ENCODE measurements at places on chromosomes 6 and 20.

DNA sequence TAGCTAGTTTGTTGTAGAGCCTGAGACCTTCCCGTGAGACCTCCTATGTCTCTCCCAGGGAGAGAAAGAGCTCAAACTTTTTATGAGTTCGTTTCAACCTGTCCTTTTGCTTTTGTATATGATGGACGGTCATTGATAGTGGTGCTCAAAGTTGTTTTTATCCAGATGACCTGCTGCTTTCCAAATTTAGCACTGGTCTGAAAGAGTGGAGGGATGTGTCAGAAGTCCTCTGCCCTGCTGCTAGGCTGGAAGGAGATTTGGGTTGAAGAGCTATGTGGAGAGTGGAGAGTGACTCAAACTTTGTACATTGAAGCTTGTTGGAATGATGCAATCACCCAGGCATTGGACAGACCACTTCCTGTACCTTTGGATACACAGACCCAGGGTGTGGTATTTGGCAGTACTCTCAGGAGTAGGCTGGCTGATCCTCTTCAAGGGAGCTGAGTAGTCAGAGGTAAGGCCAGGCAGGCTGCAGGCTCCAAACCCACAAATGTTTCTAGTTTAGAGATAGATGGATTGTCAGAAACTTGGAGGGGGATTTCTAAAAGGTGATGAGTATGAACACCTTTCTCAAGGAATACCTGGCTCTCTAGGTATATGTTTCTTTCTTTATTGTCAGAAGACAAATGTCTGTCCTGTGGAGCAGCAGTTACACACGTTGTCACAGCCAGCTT lies 49.4 kb upstream of the RREB1 start:
- no peak for DNase-seq

DNA sequence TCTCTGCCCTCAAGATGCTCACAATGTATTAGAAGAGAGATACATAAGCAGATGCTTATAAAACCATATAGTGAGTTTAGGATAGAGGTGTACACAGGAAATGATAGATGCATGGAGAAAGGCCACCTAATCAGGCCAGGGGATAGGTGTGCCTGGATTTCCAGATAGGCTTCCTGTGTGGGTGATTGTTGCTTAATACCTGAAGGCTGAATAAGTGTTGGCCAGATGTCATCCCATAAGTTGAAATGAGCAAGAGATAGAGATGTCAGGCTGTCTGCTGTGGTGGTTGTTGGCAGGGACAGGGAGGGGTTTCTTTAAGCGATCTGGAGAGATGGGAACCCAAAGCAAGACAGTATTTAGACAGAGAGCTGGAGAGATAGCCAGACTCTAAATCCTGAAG lies 109.8 kb upstream of the SGK1 start:
- DNase-seq, result no peak

- DNase-seq, result no peak
Measured at GRCh38 chr6:1641343-1641885, 31.7 kb downstream of the FOXC1 start.

DNA sequence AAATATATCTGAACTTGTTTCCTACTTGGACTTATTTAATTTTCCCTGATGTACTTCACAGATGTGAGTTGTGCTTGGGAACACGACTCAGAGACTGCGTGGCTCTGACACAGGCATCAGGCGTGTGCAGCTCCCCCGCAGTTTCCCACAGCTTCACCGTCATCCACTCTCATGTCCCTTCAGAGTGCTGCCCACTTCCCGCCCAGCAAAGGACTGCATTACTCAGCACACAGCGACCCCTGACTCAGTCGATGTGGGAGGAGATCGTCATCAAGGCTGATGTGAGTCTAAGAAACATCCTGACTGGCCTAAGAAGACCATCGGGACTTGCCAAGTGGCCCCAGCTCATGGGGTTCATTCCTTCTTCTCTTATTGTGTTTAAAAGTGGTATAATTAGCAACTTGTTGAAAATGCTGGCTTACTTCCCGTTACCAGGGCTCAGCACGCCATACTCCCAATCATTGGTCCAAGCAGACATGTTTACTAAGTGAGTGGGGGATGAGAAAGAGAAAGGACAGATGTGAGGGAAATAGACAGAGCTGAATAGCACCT lies 539.4 kb upstream of the JARID2 start:
- no peak for DNase-seq

- DNase-seq, result no peak
Measured at GRCh38 chr6:23176471-23176870, 607.1 kb downstream of the HDGFL1 start.

DNA sequence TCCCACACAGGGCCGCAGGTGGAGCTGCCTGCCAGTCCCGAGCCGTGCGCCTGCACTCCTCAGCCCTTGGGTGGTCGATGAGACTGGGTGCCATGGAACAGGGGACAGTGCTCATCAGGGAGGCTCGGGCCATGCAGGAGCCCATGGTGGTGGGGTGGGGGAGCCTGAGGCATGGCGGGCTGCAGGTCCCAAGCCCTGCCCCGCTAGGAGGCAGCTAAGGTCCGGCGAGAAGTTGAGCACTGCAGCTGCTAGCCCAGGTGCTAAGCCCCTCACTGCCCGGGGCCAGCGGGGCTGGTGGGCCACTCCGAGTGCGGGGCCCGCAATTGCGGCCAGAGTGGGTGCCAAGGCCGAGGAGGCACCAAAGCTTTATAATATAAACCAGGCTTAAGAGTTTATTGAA lies 479.7 kb downstream of the MMUT start:
- DNase-seq, result no peak

- no peak for DNase-seq
Measured at GRCh38 chr20:32513031-32513866, 71.9 kb downstream of the NOL4L start.

GRCh38 chr20:46213946-46214823 lies 94.1 kb downstream of the CDH22 start:
- DNase-seq, result no peak

DNA sequence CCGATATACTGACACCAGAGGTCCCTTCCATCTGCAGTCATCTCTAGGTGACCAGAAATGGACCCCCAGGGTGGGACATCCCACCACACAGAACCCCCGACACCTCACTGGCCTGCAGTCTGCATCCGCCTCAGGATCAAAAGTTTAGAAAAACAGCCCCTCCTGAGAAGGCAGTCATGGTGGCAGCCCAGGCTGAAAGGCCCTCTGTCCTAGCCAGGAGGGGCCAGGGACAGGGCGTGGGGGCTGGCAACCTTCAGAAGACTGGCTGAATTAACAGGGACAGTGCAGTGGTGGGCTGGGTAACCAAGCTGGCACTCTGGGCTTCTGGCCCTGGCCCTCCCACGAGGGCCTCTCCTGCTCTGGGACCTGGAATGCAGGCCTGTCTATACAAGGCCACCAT lies 34.3 kb upstream of the MDFI start:
- DNase-seq, result no peak

GRCh38 chr20:45051204-45052060 lies 49.5 kb downstream of the KCNS1 start:
- no peak for DNase-seq

DNA sequence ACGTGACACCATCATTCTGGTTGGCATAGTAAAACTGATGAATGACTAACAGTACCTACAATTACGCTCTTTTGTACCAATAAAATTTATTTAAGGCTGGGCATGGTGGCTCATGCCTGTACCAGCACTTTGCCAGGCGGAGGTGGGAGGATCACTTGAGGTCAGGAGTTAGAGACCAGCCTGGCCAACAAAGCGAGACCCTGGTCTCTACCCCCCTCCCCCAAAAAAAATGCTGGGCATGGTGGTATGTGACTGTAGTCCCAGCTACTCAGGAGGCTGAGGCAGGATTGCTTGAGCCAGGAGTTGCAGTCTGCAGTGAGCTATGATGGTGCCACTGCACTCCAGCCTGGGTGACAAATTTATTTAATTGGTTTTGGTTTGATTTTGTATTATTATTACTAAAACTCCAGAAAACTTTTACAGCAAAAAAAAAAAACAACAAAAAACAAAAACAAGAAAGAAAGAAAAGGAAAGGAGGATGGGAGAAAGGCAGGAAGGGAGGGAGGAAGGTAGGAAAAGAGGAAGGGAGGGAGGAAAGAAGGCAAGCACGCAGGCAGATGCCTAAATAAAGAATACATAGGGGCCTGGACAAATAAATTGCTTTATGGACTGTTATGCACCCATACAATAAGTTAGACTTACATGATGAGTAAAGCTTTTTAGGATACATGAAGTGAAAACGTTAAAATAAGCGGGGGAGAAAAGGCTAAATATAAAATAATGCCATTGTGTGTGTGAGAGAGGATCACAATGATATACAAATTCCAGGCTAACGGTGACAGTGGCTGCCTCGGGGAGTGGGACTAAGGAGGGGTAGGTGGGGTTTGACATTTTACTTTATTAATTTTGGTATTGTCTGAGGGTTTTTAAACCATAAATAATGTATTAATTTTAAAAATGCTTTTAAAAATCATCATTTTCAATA lies 682 bp upstream of the ZSCAN9 start:
- DNase-seq, result no peak

GRCh38 chr20:18721551-18722115 lies 92.0 kb upstream of the SCP2D1 start:
- no peak for DNase-seq

DNA sequence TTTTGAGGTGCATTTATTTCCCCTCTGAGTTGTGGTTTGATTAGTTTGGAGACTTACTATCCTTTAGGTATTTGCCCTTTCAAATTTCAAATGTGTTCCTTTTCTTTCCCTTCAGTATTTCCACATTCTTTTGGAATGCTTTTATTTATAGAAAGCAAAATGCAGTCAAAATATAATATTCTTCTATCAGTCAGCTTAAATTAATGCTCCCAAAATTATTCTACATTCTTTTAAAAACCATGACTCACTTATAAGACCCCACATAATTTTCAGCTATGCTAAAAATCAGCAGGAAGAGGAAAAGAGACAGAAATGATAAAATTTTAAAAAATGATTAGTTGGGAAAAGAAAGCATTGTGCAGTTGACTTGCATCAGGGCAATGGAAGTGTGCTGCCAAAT lies 180.0 kb upstream of the SMLR1 start:
- no peak for DNase-seq

DNA sequence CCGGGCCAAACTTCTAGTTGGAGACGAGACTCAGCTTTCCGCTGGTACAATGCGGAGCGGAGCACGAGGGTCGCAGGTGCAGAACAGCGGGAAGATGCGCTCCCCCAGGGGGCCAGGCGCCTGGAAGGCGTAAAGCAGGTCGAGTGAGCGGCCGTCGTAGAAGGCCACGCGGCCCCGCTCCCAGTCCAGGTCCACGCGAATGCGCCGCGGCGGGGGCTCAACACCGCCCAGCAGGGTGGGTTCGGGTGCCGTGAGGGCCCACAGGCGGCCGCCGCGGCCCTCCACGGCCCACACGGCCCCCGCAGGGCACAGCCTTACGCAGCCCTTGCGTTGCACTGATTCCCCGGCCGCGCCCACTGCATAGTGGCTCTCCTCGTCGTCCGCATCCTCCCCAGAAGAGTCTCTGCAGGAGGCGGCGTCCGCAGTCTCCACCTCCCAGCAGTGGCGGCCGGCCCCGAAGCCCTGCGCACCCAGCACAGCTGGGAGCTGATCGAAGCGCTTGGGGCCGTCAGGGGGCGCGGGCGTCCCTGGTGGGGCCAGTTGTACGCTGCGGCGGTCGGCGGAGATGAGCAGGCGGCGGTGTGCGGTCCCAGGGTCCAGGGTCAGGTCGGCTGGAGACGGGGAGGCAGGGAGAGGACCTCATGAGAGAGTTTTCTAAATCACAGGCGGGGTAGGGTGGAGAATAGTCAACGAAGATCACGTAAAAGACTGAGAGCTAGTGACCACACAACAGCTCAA lies 4.3 kb downstream of the PPP1R11 start:
- no peak for DNase-seq

DNA sequence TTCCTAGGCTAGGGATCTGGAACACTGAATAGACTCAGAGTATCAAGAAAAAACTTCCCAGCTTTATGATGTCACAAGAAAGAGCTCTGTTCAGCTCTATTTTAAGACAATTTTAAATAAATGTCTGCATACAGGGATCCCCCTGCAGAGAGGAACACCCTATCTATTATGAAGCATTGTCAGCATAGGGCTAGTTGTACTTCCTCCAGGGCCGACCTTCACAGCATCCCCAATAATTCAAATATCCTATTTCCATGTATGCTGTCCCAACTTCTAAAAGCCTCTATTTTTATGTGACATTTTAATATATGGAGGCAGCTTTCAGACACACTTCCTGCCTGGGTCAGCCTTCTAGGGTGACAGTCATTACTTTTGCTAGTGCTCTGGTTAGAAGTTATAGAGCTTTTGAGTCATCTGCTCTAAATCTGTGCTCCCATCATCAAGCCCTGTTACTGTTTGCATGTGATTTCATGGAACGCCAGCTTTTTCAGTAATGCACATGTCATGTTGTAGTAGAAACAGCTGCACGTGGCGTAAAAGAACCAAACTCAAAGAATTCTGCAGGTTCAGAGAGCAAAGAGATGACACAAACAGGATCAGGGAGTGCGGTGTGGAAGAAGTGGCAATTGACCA lies 189.2 kb downstream of the ADGB start:
- no peak for DNase-seq

DNA sequence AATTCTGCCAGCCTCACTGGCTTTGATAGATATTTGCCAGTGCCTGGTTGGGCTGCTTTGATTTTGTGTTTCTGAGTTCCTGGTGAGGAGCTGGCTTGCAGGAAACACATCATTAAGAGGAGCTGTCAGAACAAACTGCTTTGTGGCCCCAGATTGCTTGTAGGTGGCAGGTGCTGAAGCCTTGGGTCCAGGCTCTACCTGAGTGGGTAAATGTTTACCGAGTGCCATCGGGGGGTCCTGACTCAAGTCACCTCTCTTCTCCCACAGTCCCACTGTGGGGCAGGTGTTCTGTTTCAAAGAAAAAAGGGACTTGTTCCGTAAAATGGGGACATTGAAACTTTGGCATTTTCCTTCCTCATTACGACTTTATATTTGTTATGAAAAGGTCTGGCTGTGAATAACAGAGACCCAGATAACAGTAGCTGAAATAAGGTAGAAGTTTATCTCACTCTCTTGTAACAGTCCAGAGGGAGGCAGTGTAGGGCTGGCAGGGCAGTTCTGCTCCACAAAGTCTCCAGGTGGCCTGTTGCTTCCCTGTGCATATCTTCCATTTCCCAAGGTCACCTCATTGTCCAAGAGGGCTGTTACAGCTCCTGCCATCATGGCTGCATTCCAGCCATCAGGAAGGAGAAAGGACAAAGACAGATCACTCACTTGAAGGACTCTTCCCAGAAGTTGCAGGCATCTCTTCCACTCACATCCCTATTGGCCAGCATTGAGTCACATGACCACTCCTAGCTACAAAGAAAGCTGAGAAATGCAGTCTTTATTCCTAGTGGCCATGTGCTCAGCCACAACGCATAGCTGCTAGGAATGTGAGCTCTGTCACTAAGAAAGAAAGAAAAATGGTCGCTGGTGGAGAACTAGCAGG lies 149.9 kb upstream of the KCNG1 start:
- DNase-seq, result no peak

DNA sequence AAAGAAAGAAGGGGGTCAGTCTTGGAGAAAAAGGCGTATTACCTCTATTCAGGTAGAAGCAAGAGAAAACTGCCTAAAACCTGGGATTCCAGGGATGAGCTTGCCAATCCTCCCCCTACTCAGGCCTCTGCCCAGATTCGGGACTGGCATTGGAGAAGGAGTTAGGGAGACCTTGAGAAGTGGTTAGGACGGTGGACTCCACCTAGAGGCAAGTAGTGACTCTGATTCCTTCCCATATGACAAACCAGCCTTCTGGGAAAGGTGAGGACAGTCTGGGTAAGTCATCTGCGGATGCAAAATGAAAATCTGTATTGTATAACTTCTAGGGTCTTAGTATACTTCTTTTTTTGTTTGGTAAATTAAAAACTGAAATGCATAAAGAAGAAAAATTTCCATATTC lies 43.8 kb downstream of the SLX4IP start:
- no peak for DNase-seq

Data from activated CD4-positive, alpha-beta T cell treated with anti-CD3 and anti-CD28 coated beads for 1 hour (primary cell).